NCI-H1092 (cell line): ENCODE measurements at places on chromosomes 1 and 21.

- DNase-seq = no peak
Observed at GRCh38 chr1:33532936-33533335, 60.5 kb downstream of the ZSCAN20 start.

DNA sequence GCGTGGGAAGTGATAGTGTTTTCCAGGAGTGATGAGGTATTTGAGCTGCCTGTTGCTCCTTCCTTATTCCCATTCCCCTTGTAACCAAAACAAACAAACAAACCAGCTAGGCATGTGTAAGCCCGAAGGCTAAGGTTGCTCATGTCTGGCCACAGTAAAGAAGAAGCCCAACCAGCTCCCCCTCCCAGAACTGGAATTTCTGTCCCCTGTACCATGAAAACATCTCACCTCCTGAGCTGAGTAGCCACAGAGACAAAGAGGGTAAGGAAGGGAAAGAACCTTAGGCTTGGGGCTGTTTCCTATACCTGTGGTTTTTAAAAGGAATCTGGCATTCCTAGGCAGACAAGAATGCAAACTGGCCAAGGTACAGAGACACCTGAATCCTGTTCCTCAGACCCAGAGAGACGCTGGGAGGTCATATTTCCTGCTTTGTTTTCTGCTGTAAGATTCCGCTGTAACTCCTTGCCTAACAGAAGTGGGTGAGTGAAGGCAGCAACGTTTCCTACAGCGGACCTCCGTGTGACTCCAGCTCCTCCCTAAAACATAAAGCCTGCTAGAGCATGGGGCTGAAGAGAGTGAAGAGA, 41.7 kb upstream of the RAB4A start:
- no peak for DNase-seq

GRCh38 chr1:8348777-8349472, 31.0 kb downstream of the SLC45A1 start:
- DNase-seq = peak; percentile 35

DNA sequence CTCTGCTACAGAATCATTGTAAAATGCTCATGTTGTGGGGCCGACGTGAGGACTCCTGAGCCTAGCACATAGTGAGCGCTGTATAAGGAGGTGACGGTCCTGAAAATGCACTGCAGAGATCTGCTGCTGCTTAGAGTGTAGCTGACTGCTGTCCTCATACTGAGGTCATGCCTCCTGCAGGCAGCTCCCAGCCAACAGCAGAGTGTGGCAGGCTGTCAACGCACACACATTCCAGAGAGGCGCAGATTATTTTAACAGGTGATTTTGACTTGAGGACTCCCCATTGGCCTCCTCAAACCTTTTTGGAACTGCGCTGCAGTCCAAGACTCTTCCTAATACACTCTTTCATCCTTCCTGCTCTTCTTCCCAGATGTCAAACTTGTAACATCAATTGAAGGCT, 119.8 kb upstream of the KCNJ6 start:
- no peak for DNase-seq

DNA sequence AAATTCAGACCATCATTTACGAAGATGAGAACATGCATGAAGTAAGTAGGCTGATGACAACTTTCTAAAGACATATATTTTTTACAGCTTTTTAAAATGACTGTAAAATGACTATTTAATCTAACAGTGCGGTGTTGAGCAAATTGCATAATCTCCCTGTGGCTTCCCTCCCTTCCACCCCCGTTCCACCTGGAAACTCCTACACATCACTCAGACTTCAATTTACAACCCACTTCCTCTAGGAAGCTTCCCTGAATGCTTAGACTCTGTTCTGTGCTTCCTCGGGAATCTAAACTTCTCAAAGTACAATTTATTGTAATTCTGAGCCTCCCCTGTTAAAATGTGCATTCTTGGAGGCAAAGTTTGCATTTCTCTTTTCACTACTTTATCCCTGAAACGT, 354.9 kb downstream of the DPYD start:
- no peak for DNase-seq

DNA sequence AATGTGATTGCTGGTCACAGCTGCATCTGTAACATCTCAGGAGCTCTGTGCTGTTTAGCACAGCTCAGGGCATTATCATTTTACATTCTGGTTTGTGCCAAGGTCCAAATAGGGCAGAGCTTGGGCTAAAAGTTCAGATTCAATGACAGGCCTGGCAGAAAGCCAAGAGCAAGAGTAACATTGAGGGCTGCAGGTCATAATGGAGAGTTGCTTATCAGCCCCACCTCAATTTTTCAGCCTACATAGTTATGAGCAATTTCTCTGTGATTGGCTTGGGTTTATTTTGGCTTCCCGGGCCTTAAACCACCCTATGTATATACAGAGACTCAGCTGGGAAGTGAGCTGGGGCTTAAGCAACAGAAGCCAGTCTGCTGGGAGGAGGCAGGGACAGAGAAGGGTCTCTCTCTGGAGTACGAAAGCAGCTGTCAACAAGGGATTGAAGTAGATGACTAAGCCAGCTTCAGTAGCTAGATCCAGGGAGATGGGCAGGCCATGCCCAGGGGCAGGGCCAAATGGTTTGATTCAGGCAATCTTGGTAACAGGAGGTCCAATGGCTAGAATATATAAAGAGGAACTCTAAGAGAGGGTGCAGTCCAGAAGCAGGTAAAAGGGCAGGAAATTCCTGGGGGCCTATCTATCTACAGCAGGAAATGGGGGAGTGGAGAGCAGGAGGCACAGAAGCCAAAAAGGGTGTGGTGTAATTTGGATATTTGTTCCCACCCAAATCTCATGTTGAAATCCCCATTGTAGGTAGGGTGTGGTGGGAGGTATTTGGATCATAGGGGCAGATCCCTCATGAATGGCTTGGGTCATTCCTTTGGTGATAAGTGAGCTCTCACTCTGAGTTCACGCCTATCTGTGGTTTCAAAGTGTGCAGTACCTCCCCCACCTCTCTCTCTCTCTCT, 49.0 kb downstream of the BRINP2 start:
- no peak for DNase-seq

GRCh38 chr1:58430421-58431275, 115.9 kb downstream of the OMA1 start:
- no peak for DNase-seq

- no peak for DNase-seq
Observed at GRCh38 chr1:156437037-156437867, 63.3 kb downstream of the MEF2D start.

DNA sequence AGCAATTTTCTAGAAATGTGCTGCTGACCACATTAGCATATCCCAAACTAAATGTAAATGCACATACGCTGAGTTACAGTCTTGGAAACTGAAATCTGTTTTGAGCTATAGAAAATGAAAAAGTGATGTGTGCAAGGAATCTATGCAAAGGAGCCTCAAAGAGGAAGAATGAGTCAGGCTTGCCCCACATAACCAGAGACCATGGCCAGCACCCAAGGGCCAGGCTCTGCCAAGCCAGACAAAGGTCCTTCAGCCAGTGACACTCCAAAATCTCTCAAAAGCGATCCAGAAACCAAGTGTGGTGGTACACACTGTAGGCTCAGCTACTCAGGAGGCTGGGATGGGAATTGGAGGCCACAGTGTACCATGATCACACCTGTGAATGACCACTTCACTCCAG, 195.2 kb downstream of the TOMM20 start:
- DNase-seq = no peak

DNA sequence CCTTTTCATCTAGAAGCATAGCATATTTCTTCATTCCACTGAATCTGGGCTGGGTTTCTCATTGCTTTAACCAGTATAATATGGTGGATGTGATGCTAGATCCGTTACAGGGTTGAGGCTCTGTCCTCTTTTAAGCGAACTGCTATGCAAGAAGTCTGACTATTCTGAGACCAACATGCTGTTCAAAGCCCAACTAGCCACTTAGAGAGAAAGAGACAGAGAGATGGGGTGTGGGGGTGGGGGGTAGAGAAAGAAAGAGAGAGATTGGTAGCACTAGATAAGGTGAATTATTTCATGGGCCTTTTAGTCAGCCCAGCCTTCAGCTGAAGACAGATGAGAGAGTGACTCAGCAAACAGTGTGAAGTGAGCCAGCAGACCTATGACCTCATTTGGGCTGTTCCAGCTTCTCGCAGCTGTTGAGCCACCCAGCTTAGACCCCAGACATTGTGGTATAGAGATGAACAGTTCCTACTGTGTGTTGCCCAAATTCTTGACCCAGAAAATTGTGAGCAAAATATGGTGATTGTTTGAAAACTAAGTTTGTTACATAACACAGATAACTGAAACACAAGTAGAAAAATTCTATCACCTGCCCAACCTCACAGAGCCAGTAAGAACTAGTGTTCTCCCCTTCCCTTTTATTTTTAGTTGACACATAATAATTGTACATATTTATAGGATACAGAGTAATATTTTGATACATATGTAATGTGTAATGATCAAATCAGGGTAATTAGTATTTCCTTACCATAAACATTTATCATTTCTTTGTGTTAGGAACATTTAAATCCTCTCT, 40.7 kb upstream of the PRKACB start:
- no peak for DNase-seq

GRCh38 chr1:209929751-209930150, 8.3 kb upstream of the SYT14 start:
- DNase-seq = no peak

- no peak for DNase-seq
Observed at GRCh38 chr1:115556236-115556635, 85.5 kb upstream of the VANGL1 start.

- no peak for DNase-seq
Observed at GRCh38 chr1:205082431-205082830, 1.8 kb downstream of the TMEM81 start.

- no peak for DNase-seq
Observed at GRCh38 chr1:207027206-207027777, 5.3 kb downstream of the C1orf116 start.

- DNase-seq = no peak
Observed at GRCh38 chr1:30746212-30747032, 11.2 kb downstream of the LAPTM5 start.

DNA sequence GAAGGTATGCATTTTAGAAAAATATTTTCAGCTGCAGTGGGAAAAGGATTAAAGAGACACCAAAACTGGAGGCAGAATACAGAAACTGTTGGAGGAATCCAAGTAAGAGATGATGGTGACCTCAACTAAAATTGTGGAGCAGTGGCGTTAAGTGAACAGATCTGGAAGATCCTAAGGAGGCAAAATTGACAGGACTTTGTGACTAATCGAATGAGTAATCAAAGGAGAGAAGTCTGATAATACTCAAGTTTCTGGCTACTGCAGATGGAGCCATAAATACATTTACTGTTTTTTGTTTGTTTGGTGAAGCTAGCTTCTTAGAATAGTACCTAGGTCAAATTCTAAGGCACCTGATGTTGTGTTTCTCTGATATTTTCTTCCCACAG, 3.1 kb downstream of the CTBS start:
- DNase-seq = no peak

GRCh38 chr1:115643666-115644065, 1.9 kb downstream of the VANGL1 start:
- no peak for DNase-seq

DNA sequence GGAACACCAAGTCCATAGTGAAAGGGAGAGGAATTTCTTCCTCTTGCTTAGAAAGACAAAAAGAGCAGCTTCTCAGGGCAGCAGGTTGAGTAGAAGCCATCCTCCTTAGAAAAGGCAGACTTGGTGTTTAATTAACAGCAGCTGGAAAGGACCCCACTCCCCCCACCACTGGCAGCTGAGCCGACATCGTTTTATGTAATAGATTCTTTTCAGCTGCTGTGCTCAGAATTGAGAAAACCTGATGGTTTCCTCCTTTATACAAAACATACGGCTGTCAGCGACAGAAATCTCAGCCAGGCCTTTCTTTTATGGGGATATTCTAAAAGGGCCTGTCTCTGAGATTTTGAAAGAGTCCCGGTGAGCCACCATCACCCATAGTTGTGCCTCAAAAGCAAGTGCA, 49.9 kb downstream of the MAN1C1 start:
- DNase-seq = peak; percentile 58

GRCh38 chr21:44875316-44875700, 1.8 kb upstream of the PTTG1IP start:
- no peak for DNase-seq

DNA sequence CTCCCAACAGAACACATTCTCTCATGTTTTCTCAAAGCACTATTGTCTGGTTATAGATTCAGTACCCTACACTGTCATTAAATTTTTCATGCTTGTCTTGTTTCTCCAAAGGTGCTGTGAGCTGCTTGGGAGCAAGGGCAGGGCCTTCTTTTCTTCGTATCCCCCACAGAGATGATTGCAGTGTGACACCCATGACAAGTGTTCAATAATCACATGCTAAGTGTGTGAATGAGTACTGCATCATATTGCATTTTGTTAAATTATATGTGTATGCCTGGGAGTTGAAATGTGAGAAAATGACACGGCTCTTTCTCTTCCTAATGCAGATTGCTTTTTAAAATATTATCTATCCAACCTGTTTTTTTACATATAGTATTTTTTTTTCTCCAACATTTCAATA, 57.3 kb upstream of the MAGI3 start:
- DNase-seq = no peak

DNA sequence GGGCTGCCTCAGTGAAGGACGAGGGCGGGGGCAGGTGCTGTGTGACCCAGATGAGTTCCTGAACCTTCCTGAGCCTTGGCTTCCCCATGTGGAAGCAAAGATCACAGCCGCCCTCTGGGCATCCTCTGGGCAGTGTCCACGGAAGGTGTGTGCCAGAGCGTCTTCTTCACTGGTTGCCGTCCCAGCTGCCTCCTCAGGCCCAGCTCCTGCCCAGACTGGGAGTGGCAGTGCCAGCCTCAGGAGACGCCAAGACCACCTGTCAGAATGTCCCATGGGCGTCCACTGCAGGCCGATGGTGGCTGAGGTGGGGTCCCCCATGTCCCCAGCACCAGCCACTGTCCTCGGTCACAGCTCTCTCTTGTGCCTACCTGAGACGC, 10.2 kb downstream of the ARHGEF16 start:
- DNase-seq = no peak

DNA sequence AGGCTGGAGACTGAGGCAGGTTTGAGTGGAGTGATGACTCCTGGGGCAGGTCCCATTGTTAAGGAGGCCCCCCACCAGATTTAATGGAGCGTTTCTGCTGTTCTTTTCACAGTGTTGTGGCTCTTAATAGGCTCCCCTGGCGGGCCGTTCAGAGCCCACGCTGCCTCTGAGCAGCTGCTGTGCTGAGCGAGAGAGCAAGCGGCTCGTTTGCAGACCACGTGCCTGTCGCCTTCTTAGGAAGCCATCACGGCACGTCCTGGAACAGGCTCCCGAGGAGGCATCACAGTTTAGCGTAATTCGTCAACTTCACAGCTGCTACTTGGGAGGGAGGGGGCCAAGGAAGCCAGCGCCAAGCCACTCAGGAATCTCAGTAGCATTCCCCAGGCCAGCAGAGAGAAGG, 70.5 kb upstream of the CTTNBP2NL start:
- DNase-seq = no peak

DNA sequence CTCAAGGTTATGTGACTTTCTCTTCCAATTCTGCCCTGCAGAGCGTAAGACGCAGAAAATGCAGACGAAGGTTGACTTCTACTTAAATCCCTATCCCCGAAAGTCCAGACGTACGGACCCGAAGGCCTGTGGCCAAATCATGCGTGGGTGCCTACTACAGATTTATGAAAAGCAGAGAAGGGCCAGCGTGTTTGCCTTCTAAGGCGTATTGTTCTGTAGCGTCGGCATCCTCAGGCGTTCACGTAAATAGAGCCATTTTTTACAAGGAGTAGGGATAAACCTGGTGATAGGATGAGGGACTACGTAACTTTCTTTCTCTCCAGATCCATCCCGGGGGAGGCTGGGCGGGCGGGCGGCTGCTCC, 222 bp upstream of the GIPC2 start:
- no peak for DNase-seq

GRCh38 chr1:160666079-160666442, 19.2 kb upstream of the SLAMF1 start:
- DNase-seq = no peak

- no peak for DNase-seq
Observed at GRCh38 chr21:40436261-40436660, 410.7 kb downstream of the DSCAM start.
